ENCODE measurements at places on chromosomes 11 and 22.

- peak; percentile 46 for DNase-seq
Observed at GRCh38 chr11:131906963-131907362, 536.5 kb downstream of the NTM start.

GRCh38 chr11:121790430-121790829, 325.6 kb downstream of the BLID start:
- DNase-seq: no peak

DNA sequence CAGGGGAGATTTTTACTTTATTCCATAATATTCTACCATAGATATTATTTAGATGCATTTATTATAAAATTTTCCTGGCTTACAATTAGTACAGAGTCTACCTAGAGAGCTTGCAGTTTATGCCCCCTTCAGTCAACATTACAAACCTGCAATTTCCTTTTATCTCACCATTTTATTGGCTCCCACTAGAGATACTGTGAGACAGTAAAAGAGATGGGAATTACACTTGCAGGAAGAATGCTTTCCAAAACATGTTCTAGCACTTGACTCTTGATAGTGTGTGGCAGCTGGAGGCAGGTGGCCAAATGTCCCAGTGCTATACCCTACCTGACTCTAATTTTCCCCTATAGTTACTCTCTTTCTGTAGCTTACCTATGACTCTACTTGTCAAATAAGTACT, 863.2 kb downstream of the DLG2 start:
- no peak for DNase-seq

DNA sequence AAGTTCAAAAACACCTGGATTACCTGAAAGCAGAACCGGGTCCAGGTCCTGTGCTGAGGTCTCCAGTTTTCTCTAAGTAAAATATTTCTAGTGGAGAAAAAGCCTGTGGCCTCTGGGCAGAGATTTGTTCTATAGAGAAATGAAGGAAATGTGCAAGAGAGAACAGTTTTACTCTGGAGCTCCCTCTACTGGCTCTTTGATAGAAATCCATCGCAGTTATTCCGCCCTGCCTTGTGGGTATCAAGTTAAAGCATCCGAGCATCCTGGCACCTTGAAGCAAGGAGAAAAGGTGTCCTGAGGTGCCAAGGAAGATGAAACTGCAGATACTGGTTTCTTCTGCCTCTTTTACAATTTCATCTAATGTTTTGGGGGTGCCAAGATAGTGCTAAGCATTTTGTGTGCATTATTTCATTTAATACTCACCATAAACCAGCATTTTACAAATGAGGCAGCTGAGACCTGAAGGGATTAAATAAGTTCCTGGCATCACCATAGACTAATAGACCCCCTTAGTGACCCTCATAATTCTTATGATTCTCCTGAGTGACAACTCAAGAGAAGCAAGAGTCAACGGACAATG, 113.1 kb upstream of the HSD17B12 start:
- no peak for DNase-seq

- DNase-seq: peak; percentile 88
Observed at GRCh38 chr22:46013460-46014416, 36.8 kb upstream of the WNT7B start.

DNA sequence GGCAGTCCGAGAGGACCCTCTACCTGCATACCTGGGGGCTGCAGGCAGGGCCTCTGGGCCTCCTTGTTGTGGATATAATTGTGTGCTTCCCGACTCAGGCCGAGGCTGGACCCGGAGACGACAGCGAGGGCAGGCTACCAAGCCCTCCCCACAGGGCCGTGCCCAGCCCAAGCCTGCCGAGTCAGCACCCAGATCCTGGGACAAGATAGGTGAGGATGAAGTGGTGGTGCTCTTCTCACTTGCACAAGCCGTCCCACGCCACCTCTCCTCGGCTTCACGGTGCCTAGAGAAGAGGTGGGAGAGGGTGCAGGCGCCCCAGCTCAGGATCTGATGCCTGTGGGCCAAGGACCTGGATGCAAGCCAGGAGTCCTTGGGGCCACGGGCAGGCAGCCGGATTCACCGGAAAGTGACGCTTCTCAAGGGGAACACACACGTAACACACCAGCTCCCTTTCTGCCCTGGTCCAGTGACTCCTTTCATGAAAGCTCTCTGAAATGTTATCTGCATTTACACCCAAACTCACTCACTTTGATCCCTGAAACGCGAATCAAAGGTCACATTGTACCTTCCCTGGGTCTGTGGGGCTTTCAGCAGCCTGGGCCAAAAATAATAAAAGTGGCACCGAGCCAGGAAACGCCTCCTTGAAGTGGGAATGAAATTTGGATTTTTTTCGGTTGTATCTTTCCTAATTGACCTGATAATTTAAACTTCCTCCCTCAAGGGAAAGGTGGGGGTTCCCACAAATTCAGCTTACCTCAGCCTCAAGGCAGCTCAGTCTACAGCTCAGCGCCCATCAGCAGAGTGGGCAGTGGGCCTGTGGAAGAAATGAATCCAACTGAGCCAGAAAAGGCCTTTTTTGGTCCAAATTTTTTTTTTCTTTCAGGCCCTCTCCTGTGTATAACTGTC, 1.1 kb upstream of the GNB1L start:
- DNase-seq: peak; percentile 20

- DNase-seq: no peak
Observed at GRCh38 chr22:44348971-44349560, 36.3 kb upstream of the SHISAL1 start.

DNA sequence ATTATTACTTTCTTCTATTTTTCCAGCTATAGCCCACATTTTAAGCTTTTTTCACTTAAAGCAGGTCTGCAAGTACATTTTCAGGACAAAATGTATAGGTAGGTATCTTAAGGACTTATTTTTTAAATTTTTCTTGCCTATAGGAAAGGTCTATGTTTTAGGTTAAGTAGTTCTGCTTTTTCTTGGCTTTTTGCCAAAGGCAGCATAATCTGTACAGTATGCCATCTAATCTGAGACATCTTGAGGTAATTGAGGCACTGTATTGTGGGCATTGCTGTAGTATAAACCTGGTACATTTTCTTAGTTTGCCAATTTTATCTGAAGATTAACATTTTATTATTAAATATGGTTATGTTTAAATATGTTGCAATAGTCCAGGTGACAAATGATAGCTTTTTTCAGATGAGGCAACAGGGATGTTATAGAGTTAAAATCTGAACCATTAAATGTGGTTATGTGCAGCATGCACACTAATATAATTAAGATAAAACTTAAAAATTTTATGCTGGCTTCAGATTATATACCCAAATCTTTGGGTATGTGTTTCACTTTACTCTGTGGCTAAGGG, 42.9 kb downstream of the QSER1 start:
- no peak for DNase-seq

DNA sequence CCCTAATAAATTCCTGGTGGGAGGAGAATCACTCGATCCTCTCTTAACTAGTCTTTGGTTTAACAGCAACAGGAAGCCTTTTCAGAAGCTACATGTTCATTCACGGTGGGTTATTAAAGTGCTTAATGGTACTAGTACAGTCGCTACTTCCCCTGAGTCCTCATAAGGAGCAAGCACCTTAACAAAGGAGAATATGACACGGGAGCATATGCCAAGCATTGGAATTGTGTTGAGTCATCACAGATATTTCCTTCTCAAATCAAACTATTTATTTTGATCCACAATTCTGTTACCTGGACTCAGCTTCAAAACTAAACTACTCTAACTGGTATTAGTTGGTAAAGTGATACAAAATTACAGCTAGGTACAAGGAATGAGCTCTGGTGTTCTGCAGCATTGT, 177.5 kb upstream of the CTSC start:
- no peak for DNase-seq

DNA sequence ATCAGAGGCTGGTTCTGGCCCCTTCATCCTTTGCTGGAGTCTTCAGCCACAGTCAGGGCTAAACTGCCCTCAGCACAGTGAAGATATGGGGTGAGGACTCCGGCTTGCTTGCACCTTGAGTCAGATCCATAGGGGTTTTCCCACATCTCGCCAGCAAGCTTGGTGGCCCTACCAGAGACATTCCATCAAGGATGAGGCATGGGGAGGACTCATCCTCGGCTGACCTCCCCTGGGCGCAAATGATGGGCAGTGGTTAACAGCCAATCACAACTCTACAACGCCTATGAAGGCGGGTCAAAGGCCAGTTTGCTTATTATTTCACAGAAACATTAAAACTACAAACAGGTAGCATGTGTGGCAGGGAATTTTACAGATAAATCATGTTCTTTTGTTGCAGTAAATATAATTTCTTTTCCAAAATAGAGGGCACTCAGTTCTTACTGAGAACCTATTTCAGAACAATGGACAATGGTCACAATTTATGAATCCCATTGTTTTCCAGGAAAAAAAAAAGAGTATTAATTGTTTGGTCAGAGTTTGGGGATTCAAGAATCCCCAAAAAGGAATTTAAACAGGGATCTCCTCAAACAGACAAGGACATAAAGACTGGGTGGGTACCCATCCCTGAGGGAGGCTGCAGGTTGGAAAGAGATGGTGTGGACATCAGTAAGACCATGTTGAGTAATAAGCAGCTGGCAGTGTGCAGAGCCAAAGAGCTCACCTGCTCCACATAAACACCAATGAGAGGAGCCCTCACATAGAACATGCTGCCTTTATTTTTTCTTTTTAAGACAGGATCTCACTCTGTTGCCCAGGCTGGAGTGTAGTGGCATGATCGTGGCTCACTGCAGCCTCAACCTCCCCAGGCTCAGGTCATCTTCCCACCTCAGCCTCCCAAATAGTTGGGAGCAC, 14.8 kb downstream of the PLAAT3 start:
- peak; percentile 72 for DNase-seq

- no peak for DNase-seq
Observed at GRCh38 chr11:15622231-15622890, 507.6 kb downstream of the INSC start.

DNA sequence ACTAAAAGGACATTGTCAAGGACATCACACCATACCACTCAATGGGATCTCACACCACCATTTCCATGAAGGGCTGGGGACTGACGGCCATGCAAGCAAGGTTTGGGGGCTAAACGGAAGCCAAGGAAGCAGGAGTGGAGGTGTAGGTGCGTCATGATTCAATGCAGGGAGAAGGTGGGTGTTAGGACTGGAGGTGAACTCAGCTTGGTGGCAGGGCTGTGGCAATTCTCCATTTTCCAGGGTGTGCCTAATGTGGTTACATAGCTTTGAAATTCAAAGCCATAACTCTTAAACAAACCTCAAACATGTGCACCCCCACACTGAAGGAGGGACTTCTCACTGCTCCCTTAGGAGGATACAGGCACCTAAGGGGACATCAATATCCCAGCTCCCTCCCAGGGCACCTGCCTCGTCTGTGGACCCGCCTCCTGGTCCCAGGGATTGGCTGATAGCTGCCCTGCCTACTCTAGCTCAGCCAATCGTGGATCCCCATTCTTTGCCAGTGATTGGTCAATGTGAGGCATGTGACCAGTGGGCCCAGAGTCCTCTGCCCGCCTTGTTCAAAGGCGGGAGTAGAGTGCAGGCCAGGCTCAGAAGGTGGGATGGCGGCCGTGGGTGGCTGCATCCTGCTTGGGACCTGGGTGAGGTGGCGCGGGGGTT, 64.6 kb downstream of the CTTN start:
- DNase-seq: peak; percentile 40

DNA sequence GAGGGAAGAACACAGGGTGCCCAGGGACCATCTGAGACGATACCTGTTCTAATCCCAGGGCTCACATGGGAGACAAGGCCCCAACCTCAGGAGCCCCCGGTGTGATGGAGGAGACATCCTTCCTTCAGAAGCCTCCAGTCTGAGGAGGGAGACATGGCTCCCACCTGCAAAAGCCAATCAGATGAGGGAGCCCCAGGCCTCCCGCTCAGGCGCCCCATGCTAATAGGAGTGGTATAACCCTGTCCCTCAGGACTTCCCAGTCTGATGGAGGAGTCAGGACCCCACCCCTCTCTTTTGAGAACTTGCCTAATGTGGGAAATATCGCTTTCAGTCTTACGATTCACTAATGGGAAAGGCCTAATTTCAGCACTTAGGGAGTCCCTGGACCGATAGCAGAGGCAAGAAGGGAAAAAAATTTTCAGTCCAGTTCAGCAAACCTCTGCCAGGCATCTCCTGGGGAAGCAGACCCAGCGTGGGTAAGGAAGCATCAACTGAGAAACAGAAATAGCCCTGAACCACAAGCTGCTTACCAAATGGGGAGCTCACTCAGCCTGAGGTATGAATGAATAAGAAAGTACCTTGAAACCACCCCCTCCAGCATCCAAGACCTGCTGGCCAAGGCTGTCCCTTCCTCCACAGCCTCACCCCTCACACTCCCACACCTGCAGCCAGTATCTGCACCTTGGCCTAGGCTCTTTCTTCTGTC, 5.9 kb downstream of the ARRB1 start:
- no peak for DNase-seq

DNA sequence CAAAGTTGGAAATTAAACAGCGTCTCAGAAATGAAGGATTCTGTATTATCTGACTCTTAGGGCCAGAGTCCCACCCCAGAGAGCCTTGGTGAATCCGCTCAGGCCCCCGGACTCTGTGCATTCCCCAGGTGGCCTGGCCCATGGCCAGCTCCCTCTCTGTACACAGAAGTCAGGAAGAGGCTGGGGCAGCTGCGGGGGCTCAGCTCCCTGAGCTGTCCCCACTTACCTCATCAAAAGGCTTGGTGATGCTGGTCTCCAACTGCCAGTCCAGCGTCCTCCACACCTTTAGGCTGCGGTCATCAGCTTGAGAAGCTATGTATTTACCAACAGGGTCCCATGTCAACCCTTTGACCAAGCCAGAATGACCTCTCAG, 35.0 kb downstream of the HIRA start:
- DNase-seq: no peak

DNA sequence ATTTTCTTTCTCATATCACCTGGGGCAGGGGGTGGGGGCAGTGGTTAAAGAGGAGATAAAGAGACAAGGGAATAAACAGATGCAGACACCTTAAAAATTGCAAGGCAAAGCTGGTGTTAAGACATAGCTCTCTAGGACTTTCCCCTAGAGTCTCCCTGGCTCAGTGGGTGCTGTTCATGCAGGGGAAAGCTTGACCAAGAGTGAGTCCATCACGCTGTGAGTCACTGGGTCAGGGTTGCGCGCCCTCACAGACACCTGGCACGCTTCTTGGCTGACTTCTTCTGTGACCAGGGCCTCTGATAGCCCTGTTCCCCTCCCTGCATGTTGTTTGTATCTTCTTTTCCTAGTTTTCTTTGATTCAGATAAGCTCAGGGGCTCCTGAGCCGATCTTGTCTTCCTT, 31.9 kb downstream of the COMMD9 start:
- no peak for DNase-seq

- DNase-seq: peak; percentile 29
Observed at GRCh38 chr11:76810151-76810853, 27.1 kb downstream of the TSKU start.

GRCh38 chr11:44308923-44309477, 939 bp downstream of the ALX4 start:
- DNase-seq: no peak

- no peak for DNase-seq
Observed at GRCh38 chr11:58222721-58223120, 6.0 kb downstream of the OR10Q1 start.
